ENCODE measurements at places on chromosomes 7 and 10.

DNA sequence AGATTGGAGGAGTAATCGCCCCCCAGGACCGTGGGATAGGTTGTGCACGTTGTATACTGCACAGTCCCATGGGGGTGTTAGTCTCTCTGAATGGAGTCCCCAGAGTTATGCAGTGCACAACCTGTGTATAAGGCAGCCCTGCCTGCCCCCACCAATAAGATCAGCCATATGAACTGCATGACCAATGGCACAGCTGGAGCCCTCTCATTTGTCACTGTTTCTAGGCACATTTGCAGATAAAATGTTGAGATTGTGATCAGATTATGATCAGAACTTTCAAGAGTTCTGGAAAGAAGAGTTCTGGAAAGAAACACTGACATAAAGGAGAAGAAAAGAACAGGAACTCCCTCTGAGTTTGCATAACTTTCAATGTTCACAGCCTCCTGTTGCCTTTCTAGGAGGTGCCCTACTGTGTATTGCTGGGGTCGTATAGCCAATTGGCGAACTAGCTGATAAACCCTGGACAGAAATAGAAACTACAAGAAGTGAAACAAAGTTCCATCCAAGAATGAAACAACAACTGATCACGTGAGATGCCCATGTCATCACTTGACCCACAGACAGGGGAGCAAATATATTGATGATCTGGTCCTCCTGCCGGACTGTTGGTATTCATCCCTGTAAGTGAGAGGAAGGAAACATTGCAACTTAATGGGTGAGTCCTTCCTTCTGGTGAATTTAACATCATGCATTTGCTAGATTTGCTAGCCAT, 49.6 kb upstream of the TOMM7 start:
- DNase-seq: no peak

- DNase-seq: no peak
These were observed 28.9 kb upstream of the EZH2 start for GRCh38 chr7:148912758-148913541.

DNA sequence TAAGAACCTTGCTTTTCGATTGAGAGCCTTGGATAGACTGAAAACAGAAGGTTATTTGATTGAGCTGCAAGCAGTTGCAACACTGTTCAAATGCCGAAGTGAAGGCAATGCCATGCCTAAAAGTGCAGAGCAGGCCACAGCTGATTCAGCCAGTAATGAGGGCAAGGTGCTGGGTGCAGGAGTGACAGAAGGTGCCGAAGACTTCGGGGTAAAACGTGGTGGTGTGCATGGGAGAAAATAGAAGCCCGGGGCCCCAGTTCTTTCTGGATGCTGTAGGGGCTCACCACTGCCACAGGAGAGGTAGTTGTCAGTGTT, 43.6 kb upstream of the GATAD1 start:
- no peak for DNase-seq

GRCh38 chr10:76034353-76035205, 603.2 kb downstream of the LRMDA start:
- DNase-seq: no peak

GRCh38 chr10:22761569-22762220, 47.3 kb upstream of the PIP4K2A start:
- DNase-seq: no peak

DNA sequence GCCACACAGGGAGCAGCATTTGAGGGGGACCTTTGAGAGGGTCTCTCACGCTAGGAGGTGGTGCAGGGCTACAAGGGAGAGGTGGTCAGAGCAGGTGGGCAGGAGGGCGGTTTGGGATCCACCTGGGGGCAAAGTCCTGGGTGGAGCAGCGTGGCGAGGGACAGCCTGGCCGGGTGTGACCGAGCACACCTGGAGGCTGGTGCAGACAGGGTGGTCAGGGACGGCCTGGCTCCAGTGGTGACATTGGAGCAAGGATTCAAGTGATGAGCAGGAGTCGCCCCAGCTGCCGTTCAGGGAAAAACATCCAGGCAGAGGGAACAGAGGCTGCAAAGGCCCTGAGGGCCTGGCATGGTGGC, 36.0 kb downstream of the CLIP2 start:
- no peak for DNase-seq

DNA sequence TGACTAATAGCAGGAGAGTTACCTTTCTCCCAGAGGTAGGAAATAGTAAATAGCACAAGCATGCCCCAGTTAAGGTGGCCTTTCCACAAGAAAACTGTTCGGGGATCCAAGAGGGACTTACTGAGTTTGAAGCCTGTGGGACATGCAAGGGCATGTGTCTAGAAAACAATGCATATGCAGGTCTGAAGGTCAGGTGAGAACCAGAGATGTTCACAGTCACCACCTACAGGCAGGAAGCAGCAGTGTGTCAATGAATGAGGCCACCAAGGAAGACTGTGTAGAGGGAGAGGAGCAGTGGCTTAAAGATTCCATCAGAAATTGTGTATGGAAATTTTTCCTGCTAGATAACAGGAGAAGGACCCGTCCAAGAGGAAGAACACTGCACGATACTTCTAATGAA, 66.0 kb downstream of the CALD1 start:
- no peak for DNase-seq

GRCh38 chr10:45144326-45145070, 143.8 kb downstream of the ZNF22 start:
- no peak for DNase-seq

DNA sequence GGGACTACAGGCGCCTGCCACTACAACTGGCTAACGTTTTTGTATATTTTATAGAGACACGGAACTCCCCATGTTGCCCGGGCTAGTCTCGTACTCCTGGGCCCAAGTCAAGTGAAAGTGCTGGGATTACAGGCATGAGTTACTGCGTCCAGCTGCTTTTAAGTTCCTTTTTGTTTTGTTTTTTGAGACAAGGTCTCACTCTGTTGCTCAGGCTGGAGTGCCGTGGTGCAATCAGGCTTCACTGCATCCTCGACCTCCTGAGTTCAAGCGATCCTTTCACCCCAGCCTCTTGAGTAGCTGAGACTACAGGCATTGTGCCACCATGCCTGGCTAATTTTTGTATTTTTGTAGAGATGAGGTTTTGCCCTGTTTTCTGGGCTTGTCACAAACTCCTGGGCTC, 155.0 kb downstream of the GALNT17 start:
- DNase-seq: no peak

GRCh38 chr10:28463141-28463540, 69.8 kb upstream of the WAC start:
- DNase-seq: peak; percentile 26

GRCh38 chr10:14486777-14487487, 156.2 kb upstream of the FRMD4A start:
- DNase-seq: no peak
